Activated CD4-positive, alpha-beta T cell treated with anti-CD3 and anti-CD28 coated beads, Interleukin-2, amount 10 ng/mL, durations not matched to agents 7 days and 5 days (primary cell): ENCODE measurements at places on chromosomes 11 and 22. TPM values are rescaled to one million over a fixed set of nuclear protein-coding genes. Genes with fewer than 3 reads are reported as not detected.

The ACTN3 gene
- not detected for total RNA-seq

The SCGB1D2 gene
- total RNA-seq, result not detected

The OR51S1 gene
- not detected for total RNA-seq

The PLEKHB1 gene
- 13.6 TPM for total RNA-seq

The CYTH4 gene
- total RNA-seq, result 110 TPM

The OR4A16 gene
- not detected for total RNA-seq

The ACR gene
- total RNA-seq, result not detected

The SLC22A25 gene
- not detected for total RNA-seq

The MRE11 gene
- total RNA-seq, result 38.4 TPM

The KRTAP5-8 gene
- total RNA-seq, result 0.17 TPM

The PRDM11 gene
- total RNA-seq, result 1.7 TPM

The MAPK8IP1 gene
- total RNA-seq, result 0.64 TPM

The OR51B2 gene
- not detected for total RNA-seq

The TPH1 gene
- total RNA-seq, result 0.35 TPM

The NXPE4 gene
- not detected for total RNA-seq

The RAPSN gene
- total RNA-seq, result 0.50 TPM

The NXPE2 gene
- not detected for total RNA-seq

The ZNF143 gene
- 32.1 TPM for total RNA-seq

The MRGPRX3 gene
- not detected for total RNA-seq

The LIF gene
- 103 TPM for total RNA-seq

The RIMBP3B gene
- 1.1 TPM for total RNA-seq

The APOL5 gene
- not detected for total RNA-seq

The MIOX gene
- not detected for total RNA-seq

The SYT12 gene
- total RNA-seq, result not detected

The GLB1L3 gene
- 6.8 TPM for total RNA-seq

The MOV10L1 gene
- total RNA-seq, result not detected

The GTPBP1 gene
- total RNA-seq, result 77.1 TPM

The MMP1 gene
- total RNA-seq, result not detected

The MMP12 gene
- not detected for total RNA-seq
